ENCODE measurements at places on chromosomes 11 and 22.
A peak's percentile ranks its signal among the peaks of the same experiment; 100 is the strongest.

GRCh38 chr11:119469506-119469905, 46.5 kb upstream of the THY1 start:
- no peak for DNase-seq

DNA sequence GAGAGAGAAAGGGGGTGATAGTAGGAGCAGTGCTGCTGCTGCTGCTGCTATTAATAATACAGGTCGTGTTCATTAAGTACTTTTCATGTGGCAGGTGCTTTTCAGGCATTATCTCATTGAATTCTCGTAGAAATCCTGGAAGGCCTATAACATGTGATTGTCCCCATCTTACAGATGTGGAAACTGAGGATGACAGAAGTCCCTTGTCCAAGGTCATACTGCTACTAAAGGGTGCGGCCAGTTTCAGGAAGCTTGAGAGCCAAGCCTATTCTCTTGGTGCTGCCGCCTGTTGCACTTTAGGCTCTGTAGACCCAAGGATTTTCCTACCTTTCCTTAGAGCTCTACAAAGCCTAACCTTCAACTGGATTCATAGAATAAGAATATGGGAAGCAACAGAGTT, 193.3 kb downstream of the DBX1 start:
- no peak for DNase-seq

DNA sequence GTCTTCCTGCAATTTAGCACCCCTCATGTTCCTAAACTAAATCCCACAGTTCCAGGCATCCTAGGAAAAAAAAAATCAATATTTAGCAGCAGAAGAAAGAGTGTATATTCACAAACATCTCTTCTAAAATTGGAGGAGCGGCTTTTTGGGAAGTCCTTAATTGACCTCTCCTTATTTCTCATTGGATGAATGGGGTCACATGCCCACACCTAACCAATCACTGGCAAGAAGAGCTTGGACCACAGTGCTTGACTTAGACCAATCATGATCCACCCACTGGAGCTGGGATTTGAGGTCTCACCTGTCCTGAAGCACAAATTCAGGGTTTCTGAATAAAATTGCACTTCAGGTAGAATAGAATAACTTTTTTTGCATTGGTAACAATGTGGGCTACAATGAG, 16.0 kb downstream of the CD44 start:
- no peak for DNase-seq

- DNase-seq = no peak
These were observed 12.3 kb downstream of the MYO7A start for GRCh38 chr11:77140231-77140851.

GRCh38 chr22:39489094-39490068, 12.7 kb upstream of the MIEF1 start:
- DNase-seq = no peak

- DNase-seq = no peak
These were observed 6.9 kb downstream of the TST start for GRCh38 chr22:37012262-37012904.

DNA sequence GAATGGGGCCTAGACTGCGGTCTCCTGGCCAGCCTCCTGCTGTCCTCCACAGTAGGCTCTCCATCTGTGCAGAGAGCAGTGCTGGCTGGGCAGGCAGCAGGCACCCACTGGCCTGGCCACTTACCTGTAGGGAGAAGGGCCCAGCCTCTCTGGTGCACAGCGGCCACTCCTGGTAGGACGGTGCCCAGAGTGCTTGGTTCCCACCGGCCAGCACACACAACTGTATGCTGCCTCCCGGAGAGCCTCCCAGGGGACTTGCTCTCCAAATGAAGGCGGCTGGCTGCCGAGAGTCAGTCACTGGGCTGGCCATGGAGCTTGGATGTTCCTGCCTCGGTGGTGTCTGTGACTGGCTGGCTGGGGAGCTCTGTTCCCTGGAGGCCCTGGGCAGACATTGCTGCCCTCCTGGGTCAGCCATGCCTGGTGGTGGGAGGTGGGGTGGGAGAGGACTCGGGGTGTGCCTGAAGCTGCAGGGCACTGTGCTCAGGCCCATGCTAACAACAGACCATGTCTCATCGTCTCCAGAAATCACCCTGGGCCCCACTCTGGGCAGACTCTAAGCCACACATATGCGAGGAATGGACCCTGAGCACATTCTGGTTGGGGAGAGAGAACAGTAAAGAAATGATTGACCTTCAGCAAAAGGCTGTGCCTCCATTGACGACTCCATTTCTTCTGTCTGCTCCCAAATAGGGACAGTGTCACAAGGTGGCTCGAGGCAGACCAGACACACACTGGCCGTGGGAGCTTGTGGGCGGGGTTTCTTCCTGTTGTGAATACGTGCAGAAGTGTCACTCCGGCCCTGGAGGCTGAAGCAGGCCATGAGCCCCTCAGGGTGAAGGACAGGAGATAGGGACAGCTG, 350.8 kb downstream of the TBC1D22A start:
- no peak for DNase-seq

GRCh38 chr22:50600967-50601668, 525 bp downstream of the MAPK8IP2 start:
- DNase-seq = no peak

- DNase-seq = no peak
These were observed at the start of gene SERPIND1 for GRCh38 chr22:20773793-20774212. SERPIND1 (plus strand) TSS chr22:20774113; CDS start chr22:20779313, 5,200 bp downstream.

GRCh38 chr11:4551346-4551979, 6.5 kb downstream of the OR52M1 start:
- DNase-seq = no peak

DNA sequence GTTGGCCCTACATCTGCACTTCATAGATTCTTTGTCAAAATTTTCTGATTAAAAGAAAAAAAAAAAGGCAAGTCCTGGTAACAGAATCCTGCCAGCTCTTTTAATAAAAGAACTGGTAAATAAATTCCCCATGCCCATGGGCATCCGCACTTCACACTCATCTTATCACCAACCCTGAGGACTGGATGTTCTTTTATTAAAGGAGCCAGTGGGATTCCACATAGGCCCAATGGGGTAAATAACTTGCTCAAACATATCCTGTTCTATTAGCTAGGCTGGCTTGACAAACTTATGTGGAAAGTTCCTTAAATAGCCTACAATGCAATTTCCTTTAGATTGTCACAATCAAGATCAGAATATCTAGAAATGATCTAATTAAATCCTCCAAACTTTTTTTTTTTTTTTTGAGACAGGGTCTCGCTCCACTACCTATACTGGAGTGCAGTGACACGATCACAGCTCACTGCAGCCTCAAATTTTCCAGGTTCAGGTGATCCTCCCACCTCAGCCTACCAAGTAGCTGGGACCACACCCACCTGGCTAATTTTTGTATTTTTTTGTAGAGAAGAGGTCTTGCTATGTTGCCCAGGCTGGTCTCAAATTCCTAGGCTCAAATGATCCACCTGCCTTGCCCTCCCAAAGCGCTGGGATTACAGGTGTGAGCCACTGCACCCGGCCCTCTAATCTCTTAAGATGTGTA, 380.9 kb downstream of the LARGE1 start:
- DNase-seq = no peak

DNA sequence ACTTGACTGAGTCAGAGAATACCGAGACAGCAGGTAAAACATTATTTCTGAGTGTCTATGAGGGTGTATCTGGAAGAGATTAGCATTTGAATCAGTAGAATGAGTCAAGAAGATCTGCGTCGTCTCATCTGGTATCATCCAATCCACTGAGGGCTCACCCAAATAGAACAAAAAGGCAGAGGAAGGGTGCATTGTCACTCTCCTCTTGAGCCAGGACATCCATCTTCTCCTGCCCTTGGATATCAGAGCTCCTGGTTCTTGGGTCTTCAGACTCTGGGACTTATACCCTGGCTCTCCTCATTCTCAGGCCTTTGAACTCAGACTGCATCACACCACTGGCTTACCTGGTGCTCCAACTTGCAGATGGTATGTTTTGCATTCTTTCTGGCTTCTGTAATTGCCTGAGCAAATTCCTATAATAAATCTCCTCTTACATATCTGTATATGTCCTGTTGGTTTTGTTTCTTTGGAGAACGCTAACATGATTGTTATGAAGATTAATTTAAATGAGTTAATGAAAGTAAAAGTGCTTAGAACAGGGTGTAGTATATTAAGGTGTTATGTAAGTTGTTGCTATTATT, 49.3 kb downstream of the ME3 start:
- DNase-seq = no peak

GRCh38 chr11:103486604-103487003, 377.4 kb downstream of the DYNC2H1 start:
- no peak for DNase-seq

DNA sequence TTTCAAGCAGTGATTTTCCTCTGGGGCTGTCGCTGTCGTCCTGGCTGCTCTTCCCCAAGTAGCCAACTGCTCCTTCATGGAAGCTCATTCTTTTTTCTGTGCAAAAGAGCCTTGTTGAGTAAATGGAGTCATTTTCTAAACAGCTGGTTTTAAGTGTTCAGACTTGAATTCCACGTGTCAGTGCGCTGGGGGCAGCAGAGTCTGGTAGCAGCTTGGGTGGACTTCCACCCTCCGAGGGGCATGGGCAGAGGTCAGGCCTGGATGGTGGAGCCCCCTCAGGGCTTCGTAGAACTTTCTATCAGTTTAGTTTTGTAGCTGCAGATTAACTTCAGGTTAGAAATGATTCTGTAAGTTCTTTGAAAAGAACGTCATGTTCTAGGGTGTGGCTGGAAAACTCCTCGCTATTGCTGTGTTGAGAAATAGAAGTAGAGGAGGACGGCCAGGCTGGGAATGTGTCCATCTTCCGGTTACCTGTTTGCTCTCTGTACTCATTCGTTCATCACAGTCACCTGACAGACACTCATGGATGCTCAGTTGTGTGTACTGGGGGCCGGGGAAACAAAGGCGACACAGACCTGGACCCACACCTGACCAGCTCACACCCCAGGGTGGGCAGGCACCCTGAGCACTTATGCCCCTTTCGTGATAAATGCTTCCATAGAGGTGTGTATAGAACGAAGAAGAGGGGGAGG, 270.7 kb downstream of the TBC1D22A start:
- DNase-seq = no peak

DNA sequence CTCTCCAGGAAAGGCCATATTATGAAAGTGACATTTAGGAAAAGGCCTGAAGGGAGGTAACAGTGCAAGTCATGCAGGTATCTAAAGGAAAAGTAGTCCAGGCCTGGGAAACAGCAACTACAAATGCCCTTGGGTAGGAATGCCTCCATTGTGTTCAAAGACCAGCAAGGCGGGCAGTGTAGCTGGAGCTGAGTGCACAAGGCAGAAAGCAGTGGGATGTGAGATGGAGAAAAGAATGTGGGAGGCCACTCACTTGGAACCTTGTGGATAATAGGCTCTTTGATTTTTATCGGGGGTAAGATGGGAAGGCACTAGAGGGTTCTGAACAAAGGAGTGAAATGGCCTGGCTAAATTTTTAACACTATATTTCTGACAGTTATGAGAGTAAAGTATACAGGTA, 188.6 kb downstream of the PGR start:
- no peak for DNase-seq

DNA sequence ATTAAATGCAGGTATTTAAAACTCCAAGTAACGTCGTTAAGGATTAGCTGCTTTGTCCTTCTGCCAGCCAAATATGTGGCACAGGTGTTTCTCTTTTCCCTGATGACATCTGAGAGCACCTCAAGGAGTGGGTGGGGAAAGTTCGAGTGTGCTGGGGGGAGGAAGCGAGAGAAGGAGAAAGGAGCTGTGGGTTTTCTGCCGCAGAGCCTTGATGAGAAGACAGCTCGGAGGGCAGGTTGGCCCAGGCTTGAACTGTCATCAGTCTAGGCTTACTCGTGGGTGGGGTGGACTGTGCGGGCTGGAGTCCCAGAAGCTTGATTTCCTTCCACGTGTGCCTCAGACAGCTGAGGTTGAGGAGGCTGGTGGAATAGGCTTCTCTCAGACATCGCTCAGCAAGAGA, 15.2 kb upstream of the SORL1-AS1 start:
- DNase-seq = no peak

GRCh38 chr22:21964918-21965484, 12.4 kb upstream of the PPM1F start:
- no peak for DNase-seq

DNA sequence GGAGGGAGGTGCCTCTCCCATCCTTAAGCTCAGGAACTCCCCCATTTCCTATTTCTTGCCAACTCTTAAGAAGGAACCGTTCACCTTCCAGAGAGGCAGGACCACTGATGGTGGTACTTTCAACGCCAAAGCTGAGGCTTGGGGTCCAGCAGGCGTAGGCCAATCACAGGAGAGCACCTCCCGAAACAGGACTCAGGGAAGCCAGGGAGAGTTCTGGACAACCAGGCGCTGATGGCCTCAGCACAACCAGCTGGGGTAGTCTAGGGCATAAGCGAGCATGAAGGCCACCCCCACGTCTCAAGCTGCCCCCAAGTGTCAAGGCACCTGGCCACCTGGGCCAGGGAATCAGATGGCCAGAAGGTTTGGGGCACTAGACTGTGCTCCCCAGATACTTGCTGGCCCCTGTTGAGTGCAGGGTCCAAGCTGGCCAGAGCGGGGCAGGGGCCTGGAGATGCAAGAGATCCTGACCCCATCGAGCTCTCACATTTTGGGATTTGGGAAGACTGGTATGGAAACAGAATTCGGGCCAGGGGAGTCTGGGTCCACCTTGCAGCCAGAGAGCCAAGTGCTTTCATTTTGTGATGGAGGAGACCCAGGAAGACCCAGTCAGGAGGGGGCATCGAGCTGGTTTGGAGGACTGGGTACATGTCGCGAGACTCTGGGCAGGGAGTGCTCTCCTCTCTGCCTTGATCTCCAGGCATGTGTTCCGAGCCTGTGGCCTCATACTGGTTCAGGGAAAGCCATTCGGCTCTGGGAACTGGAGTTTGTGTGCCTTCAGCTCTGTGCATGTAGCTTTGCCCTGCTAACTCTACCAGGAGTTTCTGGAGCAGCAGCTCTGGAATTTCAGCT, 926 bp downstream of the CD6 start:
- DNase-seq = no peak

GRCh38 chr11:30985536-30985935, 384.0 kb downstream of the DCDC1 start:
- no peak for DNase-seq

- peak; percentile 47 for DNase-seq
These were observed 19.1 kb upstream of the RCN1 start for GRCh38 chr11:32071811-32072210.

- no peak for DNase-seq
These were observed 11.4 kb downstream of the POU2AF1 start for GRCh38 chr11:111367411-111368284.

DNA sequence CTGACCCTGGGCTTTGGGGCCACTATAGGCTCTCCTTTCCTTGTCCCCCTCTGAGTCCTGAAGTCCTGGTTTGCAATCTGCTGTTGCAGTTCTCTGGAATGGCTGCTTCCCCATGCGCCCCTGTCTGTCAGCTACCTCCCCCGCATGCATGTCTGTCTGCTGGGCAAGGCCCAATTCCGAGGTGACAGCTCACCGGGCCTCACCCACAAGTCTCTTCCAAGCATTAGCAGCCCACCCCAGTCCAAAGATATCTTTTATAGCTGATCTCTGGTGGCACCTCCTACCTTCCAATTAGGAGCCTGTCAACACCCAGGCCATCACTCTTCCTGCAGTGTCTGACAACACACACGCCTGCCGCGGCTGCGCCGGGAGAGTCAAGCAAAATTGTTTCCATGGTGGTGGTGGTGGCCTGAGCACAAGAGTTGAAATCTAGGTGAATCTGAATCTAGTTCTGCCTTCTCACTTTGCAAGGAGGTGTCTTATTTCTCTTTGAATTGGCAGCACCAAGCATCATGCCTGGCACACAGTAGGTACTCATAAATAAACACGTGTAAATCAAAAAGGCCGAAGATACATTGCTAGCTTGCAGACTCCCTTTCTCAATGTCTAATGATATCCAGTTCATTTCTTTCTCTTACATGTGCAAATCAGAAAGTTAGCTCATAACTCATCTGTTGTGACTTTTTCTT, 1.2 kb upstream of the LMO2 start:
- no peak for DNase-seq

Data from NCI-H526 treated with DMSO at 0.1 percent for 48 hours (cell line).